ENCODE measurements at places on chromosomes 4 and X.

GRCh38 chr4:118058955-118059354 is 24.7 kb downstream of the NDST3 start:
- DNase-seq: no peak

DNA sequence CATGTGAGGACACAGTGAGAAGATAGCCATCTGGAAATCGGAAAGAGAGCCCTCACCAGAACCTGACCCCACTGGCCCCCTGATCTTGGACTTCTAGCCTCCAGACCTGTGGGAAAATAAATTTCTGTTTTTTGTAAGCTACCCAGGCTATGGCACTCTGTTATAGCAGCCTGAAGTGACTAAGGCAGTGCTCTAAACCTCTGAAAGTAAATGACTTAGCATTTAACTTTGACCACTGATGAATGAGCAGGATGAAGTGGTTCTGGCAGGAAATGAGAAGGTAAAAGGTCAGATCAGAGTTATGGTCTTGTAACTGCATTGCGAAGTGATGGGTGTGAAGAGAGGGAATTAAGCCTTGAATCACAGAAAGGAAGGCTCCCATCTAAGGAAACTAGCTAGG is 17.0 kb downstream of the GPAT3 start:
- no peak for DNase-seq

DNA sequence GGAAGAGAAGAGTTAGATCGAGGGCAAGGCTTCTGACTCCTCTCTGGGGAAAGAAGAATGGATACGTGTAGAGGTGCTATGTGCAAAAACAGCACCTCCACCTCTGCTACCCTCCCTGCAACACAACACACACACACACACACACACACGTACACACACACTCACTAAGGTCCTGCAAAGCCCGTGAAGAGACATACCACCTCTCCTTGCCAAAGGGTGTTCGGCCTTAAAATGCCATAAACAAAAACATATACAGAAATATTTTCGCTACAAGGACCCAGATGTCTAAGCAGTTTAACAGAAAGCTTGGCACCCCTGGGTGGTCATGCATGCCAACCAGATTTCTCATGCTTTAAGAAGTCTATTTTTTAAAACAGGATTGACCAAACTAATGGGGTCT is 1.5 kb downstream of the TIFA start:
- no peak for DNase-seq

DNA sequence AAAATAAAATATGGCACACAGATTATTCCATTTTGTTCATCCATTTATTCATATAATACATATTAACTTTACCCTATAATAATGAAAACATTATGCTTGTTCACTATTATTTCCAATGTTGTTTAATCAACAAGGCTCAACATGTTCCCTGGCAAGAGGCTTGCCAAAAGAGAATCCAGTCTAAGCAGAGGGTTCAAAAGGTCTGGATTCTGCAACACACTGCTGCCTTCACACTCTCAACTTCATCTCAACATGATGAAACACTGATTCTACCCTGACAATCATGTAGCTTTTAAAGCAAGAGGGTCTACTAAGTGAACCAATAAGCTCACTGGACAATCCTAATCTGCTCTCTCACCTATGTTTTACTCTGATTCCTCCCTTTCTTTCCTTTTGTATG is 101.1 kb downstream of the MID1 start:
- DNase-seq: no peak

DNA sequence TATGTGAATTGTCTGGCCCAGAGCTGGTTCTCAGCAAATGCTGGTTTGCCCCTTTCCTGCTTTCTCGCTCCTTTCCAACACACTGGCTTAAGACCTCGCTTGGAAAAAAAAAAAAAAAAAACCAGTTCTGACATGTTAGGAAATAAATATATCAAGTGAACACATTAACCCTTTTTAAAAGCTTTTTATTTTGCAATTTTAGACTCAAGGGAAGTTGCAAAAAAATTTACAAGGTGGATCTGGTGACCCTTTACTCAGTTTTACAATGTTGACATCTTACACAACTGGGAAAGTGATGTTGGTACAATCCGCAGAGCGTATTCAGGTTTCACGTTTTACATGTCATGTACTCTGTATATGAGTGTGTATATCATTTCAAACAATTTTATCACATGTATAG is 100.1 kb downstream of the RTL5 start:
- DNase-seq: no peak

GRCh38 chrX:99078301-99078700 is 1331.8 kb downstream of the PCDH19 start:
- DNase-seq: no peak
